ACHN (cell line): ENCODE measurements at places on chromosomes 4 and X.

DNA sequence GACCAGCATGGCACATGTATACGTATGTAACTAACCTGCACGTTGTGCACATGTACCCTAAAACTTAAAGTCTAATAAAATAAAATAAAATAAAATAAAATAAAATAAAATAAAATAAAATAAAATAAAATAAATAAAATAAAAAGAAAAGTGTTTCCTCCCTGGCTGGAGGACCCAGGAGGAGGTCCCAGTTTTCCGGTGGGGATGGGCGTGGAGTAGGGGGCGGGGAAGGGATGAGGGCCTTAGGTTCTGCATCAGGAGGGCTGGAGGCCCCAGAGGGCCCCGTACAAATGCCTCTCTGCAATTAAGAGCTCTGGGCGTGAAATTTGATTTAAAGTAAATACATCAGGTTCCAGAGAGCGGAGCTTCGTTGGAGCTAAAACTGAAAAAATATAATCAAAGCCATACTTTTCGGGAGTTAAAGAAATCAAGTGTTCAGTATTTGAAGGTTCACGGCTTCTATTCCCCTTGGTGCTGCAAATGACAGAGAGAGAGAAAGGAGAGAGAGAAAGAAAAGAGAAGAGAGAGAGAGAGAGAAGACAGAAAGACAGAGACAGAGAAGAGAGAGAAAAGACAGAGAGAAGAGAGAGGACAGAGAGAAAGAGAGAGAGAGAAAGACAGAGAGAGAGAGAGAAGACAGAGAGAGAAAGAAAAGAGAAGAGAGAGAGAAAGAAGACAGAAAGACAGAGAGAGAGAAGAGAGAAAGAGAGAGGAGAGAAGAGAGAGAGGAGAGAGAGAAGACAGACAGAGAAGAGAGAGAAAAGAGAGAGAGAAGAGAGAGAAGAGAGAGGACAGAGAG, 8.7 kb upstream of the SHOX start:
- DNase-seq = no peak

DNA sequence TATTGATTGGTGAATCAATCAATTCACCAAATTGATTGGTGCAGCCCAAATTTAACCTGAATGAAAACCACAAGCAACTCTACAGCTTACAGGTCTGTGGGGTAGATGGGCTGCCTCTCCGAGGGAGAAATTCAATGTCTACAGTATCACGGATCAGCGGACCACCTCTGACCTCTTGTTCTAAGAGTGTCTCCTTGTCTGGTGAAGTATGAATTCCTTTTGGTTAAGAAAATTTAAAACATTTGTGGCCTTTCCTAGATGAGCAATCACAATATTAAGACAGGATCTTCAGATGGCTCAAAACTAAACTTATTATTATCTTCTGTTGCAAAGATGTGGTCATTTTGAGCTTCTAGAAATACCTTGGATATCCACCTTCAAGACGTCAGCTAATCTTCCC, 153.3 kb downstream of the IL15 start:
- no peak for DNase-seq

GRCh38 chrX:25277574-25277973, 261.8 kb upstream of the ARX start:
- DNase-seq = no peak

DNA sequence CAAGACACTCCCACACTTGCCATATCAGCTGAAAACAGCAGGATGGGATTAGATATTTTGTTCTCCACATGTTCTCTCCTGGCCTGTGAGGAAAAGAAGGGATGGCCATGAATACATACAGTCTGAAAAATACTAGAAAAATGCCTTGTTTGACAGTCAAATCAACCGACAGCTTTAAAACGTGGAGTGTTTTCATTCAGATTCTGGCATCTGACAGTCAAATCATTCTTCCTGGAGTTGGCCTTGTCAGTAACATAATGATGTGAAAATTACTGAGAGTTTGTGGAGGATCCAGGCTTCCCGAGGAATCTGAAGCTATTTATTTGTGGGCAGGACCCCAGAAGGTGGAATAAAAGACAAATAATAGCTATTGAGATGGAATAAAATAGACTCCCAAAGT, 188.2 kb downstream of the LDB2 start:
- DNase-seq = no peak

- DNase-seq = no peak
Observed at GRCh38 chr4:85591406-85592098, 116.6 kb downstream of the ARHGAP24 start.

DNA sequence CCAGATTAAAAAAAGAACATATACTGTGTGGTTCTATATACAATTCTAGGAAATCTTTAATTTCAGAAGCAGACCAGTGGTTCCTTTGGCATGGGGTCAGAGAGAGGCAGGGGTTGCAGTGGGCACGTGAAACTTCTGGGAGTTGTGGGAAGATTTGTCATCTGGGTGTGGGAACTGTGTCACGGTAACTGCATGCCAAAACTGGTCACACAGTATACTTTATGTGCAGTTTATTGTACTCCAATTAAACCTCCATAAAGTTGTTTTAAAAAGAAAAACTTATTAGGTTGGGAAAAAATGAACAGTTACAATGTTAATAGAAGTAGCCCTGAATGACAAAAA, 26.7 kb upstream of the STS start:
- no peak for DNase-seq

- peak; percentile 23 for DNase-seq
Observed at GRCh38 chrX:111447298-111447697, 35.3 kb upstream of the DCX start.

DNA sequence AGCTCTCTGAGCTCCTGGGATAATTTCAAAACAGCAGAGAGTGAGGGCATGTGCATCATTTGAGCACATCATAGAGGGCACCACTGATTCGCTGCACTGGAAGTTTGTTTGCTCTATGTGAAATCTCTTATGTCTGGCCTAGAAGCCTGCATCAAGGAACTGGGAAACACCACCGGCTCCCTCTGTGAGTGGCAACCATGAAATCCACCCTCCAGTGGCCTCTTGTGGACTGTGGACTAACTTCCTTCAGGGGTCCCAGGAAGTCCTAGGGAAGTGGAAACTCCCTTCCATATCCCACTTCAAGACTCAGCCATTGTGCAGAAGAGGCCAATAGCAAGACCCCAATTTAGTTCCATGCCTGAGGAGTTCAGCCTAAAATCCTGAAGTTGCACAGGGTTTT, 48.0 kb upstream of the IGFBP7 start:
- DNase-seq = peak; percentile 5

GRCh38 chr4:39591290-39591689, 47.4 kb downstream of the SMIM14 start:
- DNase-seq = no peak

- DNase-seq = no peak
Observed at GRCh38 chrX:77434962-77435361, 12.2 kb upstream of the FGF16 start.

- peak; percentile 76 for DNase-seq
Observed at GRCh38 chrX:16743604-16744325, 24.4 kb downstream of the SYAP1 start.

GRCh38 chr4:59685626-59686025, 1514.5 kb upstream of the ADGRL3 start:
- DNase-seq = no peak

GRCh38 chr4:5206016-5206790, 154.9 kb downstream of the STK32B start:
- peak; percentile 37 for DNase-seq

DNA sequence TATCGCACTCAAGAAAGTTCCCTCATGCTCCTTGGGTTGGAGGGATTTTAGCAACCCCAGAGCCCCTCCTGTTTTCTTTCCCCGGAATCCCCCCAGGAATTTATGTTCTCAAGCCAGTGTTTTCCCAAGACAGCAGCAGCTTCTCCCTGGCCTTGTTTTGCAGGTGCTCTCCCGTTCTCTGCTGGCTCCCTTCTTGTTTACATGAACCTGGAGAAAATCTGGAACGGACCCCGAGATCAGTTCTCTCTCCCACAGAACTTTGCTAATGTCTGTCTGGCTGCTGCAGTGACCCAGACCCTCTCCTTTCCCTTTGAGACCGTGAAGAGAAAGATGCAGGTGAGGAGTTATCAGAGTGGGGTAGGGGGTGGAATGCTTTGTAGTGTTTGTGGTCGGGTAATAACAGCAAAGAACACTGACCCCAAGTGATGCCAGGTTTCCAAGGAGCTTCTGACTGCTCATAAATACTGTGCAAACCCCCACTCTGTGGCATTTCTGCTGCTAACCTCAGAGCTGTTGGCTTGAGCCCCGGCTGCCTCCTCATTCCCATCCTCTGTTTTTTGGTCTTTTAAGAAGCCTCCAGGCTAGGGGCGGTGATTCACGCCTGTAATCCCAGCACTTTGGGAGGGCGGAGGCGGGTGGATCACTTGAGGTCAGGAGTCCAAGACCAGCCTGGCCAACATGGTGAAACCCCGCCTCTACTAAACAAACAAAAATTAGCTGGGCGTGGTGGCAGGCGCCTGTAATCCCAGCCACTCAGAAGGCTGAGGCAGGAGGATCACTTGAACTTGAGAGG, 11.1 kb downstream of the SLC25A43 start:
- peak; percentile 49 for DNase-seq

DNA sequence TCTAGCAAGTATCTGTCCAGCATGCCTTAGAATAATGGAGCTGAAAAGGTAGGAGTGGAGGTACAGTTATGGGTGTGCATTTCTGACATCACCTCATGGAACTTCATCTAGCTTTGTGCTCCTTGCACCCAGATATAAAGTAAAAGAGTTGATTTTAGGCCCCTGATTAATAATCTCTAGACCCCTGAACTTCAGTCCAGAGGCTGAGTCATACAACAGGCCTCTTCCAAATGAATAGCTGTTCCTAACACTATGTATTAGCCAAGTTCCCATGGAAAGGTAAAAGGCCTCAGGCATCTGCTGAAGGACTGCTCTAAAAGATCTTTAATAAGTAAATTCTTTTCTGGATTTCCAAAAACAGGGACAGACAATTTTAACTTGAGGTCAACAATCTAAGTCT, 16.2 kb downstream of the TBC1D9 start:
- DNase-seq = peak; percentile 21

- DNase-seq = no peak
Observed at GRCh38 chr4:135552131-135552530, 1350.5 kb upstream of the PABPC4L start.

DNA sequence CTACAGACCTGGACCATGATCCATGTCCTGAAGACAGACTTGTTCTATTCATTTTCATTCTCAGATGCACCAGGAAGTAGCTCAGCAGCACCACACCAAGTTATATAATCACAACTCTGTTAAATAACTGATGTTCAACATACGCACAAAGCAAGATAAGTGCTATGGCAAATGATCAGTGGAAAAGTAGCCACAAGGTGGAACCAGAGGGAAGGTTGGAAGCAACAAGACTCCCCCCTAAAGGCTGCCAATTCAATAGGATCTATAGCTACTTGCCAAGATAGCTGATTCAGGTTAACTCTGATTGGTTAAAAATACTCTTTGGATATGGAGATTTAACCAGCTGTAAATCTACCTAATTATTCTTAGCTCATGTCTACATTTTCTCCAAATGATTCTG, 23.7 kb upstream of the FAM47B start:
- peak; percentile 63 for DNase-seq

- no peak for DNase-seq
Observed at GRCh38 chr4:113847710-113848109, 86.2 kb upstream of the CAMK2D start.

GRCh38 chr4:65917486-65917885, 247.2 kb upstream of the EPHA5 start:
- no peak for DNase-seq

- no peak for DNase-seq
Observed at GRCh38 chr4:73335679-73336078, 68.4 kb upstream of the ALB start.

DNA sequence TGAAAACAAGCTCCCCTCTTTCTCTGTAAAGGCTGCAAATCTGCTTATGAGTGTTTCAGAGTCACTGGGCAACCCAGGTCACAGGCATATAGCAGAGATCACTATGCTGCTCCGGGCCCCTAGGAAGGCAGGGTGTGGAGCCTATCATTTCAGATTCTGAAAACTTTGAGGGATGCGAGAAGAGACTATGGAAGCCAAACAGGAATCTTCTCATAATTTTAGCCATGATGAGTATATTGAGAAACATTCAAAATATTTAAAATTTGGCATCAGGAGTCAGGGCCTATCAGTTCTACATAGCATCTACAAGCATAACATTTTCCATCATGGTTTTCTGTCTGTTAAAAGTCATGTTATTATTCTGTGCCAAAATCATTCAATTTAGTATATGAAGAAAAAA, 61.7 kb upstream of the ATXN3L start:
- no peak for DNase-seq

DNA sequence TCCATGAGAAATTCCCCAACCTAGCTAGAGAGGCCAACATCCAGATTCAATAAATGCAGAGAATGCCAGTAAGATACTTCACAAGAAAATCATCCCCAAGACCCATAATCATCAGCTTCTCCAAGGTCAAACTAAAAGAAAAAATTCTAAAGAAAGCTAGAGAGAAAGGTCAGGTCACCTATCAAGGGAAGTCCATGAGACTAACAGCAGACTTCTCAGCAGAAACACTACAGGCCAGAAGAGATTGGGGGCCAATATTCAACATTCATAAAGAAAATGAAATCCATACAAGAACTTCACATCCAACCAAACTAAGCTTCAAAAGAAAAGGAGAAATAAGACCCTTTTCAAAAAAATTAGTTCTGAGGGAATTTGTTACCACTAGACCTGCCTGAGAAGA, 118.8 kb upstream of the ANXA10 start:
- no peak for DNase-seq

GRCh38 chr4:109672169-109672930, 30.9 kb downstream of the CASP6 start:
- no peak for DNase-seq

DNA sequence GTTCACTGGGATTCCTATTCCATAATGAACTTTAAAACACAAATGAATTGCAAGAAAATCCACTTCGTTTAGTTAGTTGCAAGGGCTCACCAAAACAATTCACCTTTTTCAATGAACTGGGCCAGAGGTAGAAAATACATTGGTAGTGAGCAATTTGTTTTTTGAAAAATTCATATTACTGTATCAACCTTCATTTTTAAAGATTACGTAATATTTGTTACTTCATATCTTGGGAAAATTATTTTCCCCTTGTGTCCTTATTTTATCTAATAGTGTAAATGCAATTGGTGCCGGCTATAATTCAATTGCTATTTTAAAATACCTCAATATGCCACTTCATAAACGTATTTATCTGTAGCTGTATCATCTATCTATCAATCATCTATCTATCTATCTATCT, 41.5 kb downstream of the MFAP3L start:
- DNase-seq = no peak

DNA sequence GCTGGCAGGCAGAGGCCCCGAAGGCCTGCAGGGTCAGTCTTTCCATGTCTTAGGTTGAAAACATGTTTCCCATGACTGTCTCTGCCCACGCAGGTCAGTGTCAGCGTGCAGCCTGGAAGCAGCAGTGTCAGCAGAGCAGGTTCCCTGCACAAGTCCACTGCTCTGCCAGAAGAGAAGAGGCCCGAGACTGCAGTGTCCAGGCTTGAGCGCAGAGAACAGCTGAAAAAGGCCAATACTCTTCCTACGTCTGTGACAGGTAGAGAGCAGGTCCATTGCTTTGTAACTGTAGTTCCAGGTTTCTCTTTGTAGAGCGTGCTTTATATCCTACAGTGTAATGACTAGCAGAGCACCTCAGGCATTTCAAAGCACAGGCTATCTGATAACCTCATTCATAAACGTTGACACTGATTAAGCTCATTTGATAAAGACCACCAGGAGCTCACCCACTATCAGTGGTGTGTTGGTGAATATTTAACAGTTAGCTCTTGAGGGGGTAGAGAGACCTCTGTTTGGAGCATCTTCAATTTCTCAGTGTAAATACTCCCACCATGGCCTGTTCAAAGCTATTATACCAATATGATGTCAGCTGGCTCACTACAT, 63.2 kb downstream of the AASDH start:
- DNase-seq = no peak

GRCh38 chr4:152010710-152011079, 249.9 kb upstream of the GATB start:
- no peak for DNase-seq

GRCh38 chr4:10753856-10754402, 69.4 kb upstream of the CLNK start:
- DNase-seq = no peak
